Spleen (tissue), 13 donors: ENCODE measurements at places on chromosomes 13 and 19.

- no peak for DNase-seq
These were observed at the start of gene CBARP for GRCh38 chr19:1237754-1238368. Gene CBARP, minus strand, starts transcription at chr19:1238005. Its CDS starts 1,905 bp downstream, at chr19:1236100.

- DNase-seq = no peak
These were observed 61.9 kb upstream of the DOCK9 start for GRCh38 chr13:99039718-99040280.

DNA sequence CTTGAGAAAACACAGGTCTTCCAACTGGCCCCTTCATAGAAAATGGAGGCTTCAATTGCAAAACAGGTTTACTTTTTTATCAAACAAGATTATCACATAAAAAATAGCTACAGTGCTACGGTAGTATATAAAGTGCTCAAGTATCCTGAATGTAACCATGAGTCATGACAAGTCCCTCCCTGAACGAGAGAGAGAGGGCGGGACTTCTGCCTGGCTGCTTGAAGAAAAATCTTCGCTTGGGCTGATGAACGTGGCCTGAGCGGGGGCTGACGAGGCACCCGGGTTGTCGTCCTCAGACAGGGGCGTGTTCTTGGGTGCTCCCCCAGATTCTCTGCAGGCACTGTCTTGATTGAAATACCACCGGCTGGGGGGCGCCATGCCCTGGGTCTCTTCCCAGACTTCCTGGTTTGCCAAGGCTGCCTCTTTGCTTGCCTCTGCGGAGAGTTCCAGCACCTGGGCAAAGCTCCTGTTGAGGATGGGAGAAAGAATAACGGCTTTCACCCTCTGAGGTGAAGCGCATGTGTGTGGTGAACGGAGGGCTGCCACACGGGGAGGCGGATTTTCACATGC is 23.2 kb upstream of the CPAMD8 start:
- no peak for DNase-seq

- DNase-seq = no peak
These were observed 57.4 kb upstream of the UBE2L5 start for GRCh38 chr13:30364876-30365275.

DNA sequence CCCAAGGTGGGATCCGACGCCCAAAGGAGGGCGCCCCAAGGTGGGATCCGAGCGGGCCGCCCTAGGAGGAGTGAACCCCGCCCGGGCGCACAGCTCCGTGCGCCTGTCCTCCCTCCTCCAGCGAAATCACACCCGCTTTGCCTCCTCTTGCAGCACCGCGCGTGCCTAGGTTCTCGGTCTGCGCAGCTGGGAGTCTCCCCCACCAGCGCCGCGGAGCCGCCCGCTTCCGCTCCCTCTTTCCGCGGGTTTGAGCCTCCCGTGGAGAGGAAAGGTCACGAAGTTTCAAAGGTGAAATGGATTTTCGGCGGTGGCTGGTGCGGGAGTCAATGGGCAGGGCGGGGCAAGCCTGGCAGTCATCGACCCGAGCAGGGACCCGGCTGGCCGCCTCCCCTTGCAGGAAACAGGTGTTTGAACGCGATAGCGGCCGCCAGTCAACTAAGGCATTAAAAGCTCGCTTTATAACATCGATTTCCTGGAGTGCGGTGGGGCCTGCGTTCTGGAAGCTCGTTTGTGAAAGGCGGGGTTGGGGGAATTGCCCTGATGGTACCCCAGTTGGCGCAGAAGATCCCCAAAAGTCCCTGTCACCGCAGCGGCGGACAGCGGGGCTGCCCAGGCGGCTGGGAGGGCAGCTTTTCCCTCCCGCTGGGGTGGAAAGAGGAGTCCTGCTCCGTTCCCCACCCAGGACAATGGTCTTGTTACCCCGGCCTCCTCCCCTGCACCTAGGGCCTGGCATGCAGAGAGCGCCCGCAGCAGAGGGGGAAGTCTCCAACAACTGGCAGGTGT is 9.0 kb upstream of the SOX1 start:
- peak; percentile 71 for DNase-seq

DNA sequence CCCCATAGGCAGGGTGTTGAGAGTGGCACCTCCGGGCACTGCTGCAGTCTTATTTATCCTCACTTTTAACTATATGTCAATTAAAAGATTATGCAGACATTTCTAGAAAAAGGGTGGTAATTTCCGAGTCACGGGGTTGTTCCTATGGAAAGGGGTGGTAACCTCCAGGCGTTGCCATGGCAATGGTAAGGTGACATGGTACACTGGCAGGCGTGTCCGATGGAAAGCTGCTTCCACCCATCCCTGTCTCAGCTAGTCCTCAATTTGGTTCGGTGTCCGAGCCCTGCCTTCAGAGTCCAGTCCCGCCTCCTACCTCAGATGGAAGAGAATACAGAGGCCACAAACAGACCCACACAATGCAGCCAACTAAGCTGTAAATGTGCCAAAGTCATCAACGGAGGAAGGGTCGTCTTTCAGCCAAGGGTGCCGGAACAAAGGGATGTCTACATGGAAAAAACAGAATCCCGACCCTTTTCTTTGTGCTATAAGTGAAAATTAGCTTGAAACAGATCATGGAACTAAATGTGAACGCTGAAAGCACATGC is 72.6 kb upstream of the C13orf46 start:
- no peak for DNase-seq

- DNase-seq = no peak
These were observed 13.2 kb downstream of the DNAJC15 start for GRCh38 chr13:43036351-43037250.
